Left renal cortex interstitium (tissue), 4 donors: ENCODE measurements at places on chromosomes 7 and 10. TPM values are rescaled to one million over a fixed set of nuclear protein-coding genes. Genes with fewer than 3 reads are reported as not detected.

Gene PHYHIPL
- 20.1 TPM for polyA plus RNA-seq

Gene ZNF775
- 7.8 TPM for polyA plus RNA-seq

GRCh38 chr7:37112876-37113275 is 335.8 kb downstream of the ELMO1 start:
- DNase-seq = no peak

- DNase-seq = no peak
Observed at GRCh38 chr7:93463764-93464163, 110.8 kb downstream of the CALCR start.

DNA sequence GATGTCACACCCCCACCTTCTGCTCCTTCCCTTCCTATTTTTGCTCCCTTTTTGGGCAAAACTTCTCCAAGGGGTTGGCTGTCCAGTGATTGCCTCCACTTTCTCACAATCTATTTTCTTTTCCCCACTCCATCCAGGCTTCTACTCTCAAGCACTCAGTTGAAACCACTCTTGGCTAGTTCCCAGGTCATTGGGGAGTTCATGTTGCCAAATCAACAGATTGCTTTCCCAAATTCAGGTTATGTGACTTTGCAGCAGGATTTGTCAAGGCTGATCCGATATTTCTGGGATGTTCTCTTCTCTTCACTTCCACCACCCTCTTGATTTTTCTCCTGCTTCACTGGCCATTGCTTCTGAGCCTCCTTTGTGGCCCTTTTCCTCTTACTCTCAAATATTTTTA is 258.7 kb upstream of the SLC26A5 start:
- DNase-seq = no peak

- no peak for DNase-seq
Observed at GRCh38 chr10:6120691-6121090, 31.9 kb downstream of the RBM17 start.

- no peak for DNase-seq
Observed at GRCh38 chr10:130567436-130567835, 431.2 kb downstream of the GLRX3 start.

DNA sequence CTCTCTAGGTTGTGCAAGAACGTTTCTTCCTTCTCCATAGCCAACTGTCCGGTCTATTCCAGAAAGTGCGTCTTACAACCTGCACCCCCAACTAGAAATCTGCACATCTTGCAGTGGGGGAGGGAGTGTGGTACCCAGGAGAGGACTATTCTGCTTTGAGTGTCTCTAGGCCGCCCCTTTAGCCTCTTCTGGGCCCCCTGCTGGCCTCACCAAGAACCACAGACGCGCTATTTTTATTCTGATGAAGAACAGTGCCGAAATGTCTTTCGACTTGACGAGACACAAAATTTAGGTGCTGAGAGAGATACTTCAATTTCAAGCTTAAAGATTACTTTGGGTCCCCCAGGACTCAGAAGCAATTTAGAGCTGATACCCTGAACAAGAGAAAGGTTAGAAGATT is 1.0 kb downstream of the CNPY1 start:
- no peak for DNase-seq

- no peak for DNase-seq
Observed at GRCh38 chr10:125661941-125662515, 20.9 kb downstream of the TEX36 start.

GRCh38 chr7:87129848-87130247 is 22.4 kb upstream of the DMTF1 start:
- no peak for DNase-seq

DNA sequence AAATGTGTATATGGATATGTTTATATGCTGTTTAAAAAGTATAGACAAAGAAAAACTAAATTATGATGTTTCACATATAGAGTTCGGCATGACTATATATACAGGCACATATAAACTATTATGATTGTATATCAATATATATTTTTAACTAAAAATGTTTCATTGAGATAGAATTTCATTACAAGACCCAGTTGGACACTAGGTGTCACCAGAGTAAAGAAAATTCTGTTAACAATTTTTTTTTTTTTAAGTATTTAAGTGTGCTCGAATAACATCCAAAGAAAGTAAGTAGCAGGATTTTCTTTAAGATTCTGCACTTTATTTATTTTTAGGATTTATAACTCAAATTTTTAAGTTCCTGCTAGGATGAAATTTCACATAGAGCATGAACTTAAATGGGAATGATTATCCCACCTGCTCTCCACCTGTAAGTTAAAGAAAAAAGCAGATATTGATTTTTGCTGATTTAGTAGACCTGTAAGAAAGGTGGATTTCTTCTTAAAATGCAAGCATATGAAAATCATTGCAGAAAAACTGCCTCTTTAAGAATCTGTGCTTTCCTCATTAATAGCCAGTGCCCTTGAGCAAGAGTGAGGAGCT is 961.5 kb downstream of the PCDH15 start:
- DNase-seq = no peak

GRCh38 chr7:22386865-22387264 is 29.9 kb upstream of the RAPGEF5 start:
- no peak for DNase-seq

DNA sequence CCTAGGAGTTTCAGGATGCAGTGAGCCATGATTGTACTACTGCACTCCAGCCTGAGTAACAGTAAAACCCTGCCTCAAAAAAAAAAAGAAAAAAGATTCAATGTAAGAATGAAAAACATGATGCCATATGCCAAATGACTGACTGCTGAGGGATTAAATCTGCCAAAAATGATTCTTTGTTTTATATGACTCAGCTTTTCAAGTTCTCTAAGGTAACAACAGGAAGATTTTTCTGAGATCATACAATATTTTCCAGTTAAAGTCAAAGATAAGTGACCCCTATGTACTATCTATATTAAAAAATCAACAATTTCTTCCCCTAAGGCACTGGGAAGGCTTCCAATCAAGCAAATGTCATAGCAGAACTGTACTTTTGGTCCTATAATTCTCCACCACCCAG is 271.2 kb upstream of the IMMP2L start:
- no peak for DNase-seq

GRCh38 chr10:94677691-94678090 is 5.8 kb upstream of the CYP2C18 start:
- no peak for DNase-seq

- no peak for DNase-seq
Observed at GRCh38 chr10:61397175-61397986, 55.8 kb downstream of the TMEM26 start.

GRCh38 chr10:86803156-86803555 is 46.7 kb downstream of the BMPR1A start:
- no peak for DNase-seq
